NCI-H748 treated with DMSO at 0.1 percent for 48 hours (cell line): ENCODE measurements at places on chromosomes 2 and 18.

DNA sequence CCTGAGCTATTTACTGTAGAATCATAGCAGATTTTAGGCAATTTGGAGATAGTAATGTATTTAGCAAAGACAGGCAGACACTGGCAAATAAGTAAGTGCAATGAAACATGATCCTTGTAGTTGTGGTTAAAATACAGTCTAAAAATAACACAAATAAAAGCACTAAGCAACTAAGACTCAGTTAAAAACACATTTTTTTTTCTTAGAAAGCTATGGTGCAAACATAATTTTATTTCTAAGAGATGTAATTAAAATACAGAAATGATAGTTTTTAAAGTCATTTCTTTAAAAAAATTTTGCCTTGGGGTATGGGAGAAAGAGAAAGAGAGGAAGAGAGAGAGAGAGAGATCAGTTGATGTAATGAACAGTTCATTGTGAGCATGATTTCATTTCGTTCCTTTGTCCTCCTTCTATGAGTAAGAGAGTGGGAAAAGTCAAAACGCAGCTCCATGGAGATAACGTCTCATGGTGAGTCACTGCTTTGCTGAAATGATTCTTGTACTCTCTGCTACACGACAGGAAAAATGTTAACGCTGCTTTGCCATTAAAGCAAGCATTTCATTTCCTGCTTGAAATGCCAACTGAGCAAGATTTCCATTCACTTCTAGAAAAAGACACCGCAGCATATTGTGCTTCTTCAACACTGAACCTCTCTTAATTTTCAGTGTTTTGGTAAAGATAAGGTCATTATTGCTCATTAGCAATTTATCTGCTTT is 61.3 kb upstream of the PGAP1 start:
- peak; percentile 93 for DNase-seq

DNA sequence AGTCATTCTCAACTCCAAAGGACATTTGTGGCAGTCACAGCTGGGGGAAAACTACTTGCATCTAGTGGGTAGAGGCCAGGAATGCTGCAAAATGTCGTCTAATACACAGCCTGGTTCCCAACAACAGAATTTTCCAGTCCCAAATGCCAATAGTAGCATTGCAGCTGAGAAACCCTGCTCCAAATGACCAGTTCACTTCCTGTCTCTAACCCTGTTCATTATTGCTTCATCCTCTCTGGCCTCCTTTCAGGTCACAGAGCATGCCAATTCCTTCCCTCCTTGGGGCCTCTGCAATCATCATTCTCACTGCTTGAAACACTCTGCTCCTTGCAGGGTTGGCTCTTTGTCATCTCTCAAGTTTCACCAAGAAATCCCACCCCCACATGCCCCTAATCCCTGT is 139.1 kb downstream of the IRS1 start:
- no peak for DNase-seq

GRCh38 chr2:236536727-236537398 is 32.8 kb upstream of the ACKR3 start:
- DNase-seq = no peak

DNA sequence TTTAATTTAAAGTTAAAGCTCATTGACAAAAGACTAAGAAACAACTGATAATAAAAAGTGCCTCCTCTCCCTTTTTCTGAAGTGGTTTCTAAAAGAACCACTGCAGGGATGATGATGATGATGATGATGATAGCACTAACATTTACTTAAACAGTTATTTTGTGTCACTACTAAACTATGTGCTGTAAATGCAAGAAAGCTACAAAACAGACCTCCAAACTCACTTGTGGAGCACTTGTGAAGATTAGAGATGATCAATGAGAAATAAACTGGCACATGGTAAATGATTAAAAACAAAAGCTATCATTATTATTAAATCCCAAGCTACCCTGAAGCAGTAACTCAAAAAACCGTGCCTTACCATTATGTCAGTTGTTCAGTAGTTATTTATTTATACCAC is 88.7 kb downstream of the SLC8A1 start:
- no peak for DNase-seq
